ENCODE measurements at places on chromosomes 4 and X.

- no peak for DNase-seq
Measured at GRCh38 chr4:16416601-16417000, 190.3 kb upstream of the TAPT1 start.

GRCh38 chr4:146975527-146975926 is 29.9 kb upstream of the TTC29 start:
- no peak for DNase-seq

- no peak for DNase-seq
Measured at GRCh38 chr4:127734976-127735375, 4.8 kb downstream of the SLC25A31 start.

DNA sequence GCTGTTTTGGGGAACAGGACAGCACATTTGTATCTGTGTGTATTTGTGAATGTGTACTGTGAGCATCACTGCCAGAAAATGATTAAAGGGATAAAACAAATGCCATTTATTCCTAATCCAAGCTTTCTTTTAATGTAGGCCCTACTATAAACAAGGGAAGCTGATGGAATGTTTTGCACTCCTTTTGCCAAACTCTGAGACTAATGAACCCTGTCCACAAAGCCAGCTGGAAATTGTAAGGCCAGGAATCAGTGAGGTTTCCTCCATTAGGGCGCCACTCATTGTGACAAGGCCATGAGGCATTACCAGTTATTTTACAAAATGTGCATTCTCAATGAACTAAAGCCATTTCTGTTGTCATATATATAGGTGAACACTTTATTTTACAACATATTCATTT is 163.0 kb upstream of the NAP1L5 start:
- no peak for DNase-seq

- peak; percentile 56 for DNase-seq
Measured at GRCh38 chr4:158769175-158769921, 522 bp downstream of the FNIP2 start.

DNA sequence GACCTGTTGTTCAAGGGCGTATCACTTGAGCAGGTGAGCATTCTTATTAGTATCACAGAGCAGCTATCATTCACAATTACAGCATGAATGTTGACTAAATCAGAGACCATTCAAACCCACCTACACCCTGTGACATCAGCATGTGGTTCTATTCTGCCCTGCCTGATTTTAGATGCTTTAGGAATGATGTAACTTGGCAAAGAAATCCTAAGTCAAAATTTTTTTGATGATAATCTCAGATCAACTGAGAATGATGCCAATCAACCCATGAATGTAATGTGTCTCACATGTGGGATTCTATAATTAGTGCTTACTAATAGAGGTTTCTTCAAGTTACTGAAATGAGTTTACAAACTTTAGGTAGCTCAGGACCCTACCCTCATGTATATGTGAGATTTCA is 13.4 kb upstream of the CHIC2 start:
- no peak for DNase-seq

DNA sequence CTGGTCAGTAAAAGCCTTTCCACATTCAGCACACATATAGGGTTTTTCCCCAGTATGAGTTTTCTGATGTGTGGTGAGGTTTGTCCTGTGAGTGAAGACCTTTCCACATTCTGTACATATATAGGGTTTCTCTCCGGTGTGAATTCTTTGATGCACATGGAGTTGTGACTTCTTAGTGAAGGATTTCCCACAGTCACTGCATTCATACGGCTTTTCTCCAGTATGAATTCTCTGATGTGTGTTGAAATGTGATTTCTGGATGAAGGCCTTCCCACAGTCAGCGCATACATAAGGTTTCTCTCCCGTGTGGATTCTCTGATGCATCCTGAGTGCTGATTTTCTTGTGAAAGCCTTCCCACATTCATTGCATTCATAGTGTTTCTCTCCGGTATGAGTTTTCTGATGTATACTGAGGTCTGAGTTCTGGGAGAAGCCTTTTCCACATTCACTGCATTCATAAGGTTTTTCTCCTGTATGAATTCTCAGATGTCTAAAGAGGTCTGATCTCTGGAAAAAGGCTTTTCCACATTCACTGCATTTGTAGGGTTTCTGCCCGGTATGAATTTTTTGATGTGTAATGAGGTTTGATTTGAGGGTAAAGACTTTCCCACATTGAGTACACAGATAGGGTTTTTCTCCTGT is 34.7 kb downstream of the ZNF41 start:
- DNase-seq: no peak

GRCh38 chr4:25658357-25658771 is 2.7 kb downstream of the SLC34A2 start:
- no peak for DNase-seq

GRCh38 chr4:164357957-164358356 is 396.0 kb upstream of the SMIM31 start:
- DNase-seq: no peak

DNA sequence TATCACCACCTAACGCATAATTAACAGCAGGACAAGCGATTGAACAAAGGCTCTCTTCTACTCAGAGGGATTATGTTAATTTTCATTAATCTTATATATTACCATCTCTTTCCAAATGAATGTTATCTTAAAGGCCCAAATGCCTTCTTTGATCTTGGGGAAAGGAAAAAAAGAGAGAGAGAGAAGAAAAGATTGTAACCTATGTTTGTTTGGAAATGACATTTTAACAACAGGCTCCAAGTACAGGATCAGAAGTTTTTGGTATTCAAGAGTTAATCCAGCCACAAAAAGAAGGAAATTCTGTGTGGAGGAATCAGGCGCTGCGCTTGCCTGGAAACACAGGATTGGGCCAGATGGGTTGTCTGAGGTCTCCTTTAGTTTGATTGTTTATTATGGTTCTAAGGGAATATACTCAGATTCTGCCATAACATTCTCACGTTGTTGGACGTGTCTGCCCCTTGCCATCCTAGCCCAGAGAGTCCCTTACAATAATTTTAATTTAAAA is 100.7 kb upstream of the STX18 start:
- DNase-seq: no peak

GRCh38 chrX:44267116-44267515 is 76.4 kb downstream of the EFHC2 start:
- no peak for DNase-seq

GRCh38 chrX:113455582-113455981 is 615.0 kb upstream of the AMOT start:
- DNase-seq: no peak

GRCh38 chrX:46400530-46401443 is 144.4 kb downstream of the ZNF674 start:
- DNase-seq: no peak

DNA sequence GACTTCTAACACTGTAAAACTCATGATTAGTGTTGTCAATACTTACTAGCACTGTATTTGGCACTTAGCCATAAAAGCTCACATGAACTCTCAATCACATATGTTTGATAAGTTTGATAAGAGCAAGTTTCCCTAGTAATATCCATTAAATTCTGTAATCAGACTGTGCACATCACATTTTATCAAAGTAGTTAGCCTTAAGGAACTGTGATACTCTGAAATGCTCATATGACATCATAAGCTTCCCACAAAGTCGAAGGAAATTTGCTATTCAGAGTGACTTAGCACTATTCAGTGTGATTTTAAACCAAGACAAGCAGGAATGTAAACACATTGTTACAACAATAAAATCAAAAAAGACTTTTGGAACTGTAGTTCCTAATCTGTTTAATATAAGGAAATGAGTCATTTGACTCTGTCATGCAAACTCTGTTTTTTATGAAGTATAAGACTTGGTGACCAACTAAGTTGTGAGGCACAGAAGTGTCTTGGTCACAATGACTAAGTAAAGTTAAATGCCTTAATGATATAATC is 6.7 kb downstream of the SLC7A11 start:
- no peak for DNase-seq

GRCh38 chr4:124390861-124391260 is 321.7 kb downstream of the ANKRD50 start:
- no peak for DNase-seq

- DNase-seq: no peak
Measured at GRCh38 chr4:104015680-104016079, 295.9 kb upstream of the TACR3 start.

GRCh38 chrX:132395026-132395425 is 93.8 kb downstream of the MBNL3 start:
- no peak for DNase-seq

DNA sequence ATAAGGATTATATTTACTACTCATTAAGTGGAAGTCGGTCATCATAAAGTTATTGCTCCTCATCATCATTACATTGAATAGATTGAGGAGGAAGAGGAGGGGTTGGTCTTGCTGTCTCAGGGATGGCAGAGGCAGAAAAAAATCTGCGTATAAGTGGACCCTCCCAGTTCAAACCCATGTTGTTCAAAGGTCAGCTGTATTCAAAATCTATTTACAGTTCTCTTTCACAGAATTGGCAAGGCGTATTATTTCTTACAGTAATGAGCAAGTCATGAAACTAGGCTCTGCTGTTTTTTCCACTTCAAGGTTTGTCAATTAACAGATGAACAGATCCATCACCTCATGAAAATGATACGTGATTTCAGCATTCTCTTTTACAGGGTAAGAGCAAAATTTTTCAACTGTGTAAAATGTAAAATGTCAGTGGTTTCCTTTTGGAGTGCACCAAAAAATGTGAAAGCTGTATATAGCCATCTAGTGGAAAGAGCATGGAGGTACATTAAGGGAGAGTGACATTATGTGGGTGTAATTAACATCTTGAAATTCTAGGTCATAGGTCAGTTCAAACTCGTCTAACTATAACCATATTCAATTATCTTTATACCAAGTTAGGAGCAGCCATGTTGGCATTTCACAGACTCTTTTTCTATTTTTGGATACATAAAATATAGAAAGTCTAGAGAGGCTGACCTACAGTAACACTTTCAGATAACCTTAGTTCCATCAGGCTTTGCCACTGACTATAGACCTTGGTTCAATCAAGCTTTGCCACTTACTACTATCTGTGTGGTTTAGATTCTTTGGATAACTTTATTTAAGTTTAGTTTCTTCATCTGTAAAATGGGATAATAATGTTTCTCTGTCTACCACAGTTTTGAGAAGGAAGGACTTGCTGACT is 30.1 kb downstream of the NEIL3 start:
- DNase-seq: no peak

DNA sequence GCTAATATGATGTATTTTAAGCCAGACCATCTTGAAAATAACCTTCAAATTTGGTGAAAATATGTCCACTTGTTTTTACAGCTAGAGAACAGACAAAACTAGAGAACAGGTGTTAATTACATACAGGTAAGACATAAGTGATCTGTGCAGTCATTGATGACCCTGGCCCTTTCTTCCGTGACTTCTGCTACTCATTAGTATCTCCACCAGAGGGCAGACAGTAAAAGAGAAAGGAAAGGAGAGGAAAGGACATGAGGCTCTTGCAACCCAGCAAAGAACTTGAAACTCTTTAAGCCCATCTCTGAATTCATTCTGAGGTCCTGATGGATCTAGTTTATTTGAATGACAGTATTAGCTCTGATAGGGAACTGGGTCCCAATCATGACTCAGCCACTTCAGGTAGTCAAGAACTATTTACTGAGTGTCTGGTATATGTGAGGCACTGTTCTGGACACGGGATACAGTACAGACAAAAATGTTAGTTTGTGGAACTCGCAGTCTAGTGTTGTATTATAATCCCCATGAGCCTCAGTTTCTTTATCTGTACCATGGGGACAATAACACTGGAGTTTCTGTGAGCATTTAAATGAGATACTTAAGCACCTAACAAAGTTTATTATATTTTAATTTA is 121.0 kb upstream of the TEX13D start:
- peak; percentile 33 for DNase-seq

DNA sequence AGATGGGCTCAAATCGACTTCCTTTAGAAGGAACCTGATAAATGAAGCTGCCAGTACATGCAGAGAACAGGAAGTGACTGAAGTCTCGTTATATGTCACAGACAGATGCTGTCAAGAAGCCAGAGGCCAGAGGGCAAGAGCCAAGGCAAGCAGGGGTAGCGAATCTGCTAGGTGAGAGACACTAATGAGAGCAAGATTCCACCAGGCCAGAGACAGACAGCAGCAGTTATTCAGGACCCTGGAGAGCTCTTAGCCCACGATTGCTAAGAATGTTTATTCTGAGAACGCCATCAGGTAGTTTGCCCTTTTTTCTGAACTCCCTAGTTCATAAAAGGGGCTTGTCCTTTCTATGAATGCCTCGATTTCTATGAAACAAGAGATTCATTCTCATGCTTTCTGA is 73.7 kb downstream of the BEND2 start:
- no peak for DNase-seq

- DNase-seq: no peak
Measured at GRCh38 chr4:125582302-125582701, 267.5 kb downstream of the FAT4 start.

- DNase-seq: no peak
Measured at GRCh38 chrX:56751071-56751470, 22.0 kb downstream of the NBDY start.

DNA sequence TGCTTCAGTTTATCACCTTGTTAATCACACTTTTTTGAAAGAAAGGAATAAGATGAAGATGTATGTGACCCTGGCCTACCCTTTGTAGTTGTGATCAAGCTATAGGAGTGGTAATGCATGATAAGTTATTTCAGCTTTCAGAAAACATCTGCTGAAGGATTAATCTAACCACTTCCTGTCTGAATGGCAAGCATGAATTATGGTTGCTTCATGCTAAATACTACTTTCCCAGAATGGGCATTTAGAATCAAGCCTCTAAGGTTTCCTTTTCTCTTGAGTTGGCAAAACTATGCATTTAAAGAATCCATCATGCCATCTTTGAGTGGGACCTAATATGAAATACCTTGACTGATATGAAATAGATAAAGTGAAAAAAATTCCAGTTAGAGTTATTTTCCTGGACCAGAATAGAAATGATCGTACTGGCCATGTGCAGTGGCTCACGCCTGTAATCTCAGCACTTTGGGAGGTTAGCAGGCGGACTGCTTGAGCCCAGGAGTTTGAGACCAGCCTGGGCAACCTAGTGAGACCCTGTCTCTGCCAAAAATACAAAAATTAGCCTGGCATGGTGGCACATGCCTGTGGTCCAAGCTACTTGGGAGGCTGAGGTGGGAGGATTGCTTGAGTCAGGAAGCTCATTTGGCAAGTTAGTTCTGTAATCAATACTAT is 59.1 kb downstream of the ANXA3 start:
- no peak for DNase-seq

DNA sequence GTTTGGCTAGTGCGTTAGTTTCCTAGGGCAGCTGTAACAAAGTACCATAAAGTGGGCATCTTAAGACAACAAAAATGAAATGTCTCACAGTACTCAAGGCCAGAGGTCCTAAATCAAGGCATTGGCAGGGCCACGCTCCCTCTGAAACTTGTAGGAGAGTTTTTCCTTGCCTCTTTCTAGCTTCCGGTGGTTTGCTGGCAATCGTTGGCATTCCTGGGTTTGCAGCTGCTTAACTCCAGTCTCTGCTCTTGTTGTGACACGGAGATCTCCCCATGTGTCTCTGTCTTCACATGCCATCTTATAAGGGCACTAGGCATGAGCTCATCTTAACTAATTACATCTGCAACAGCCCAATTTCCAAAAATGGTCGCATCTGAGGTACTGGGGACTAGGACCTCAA is 362.0 kb upstream of the BOD1L1 start:
- no peak for DNase-seq

- DNase-seq: no peak
Measured at GRCh38 chr4:113844369-113844768, 82.8 kb upstream of the CAMK2D start.

GRCh38 chr4:126799971-126800574 is 832.7 kb upstream of the INTU start:
- no peak for DNase-seq
